ENCODE measurements at places on chromosomes 7 and 10.

GRCh38 chr7:66507764-66508296 is 120.9 kb upstream of the KCTD7 start:
- no peak for DNase-seq

- DNase-seq = no peak
Observed at GRCh38 chr10:131141207-131141606, 170.3 kb downstream of the TCERG1L start.

- no peak for DNase-seq
Observed at GRCh38 chr10:99143651-99144050, 92.0 kb downstream of the HPSE2 start.

DNA sequence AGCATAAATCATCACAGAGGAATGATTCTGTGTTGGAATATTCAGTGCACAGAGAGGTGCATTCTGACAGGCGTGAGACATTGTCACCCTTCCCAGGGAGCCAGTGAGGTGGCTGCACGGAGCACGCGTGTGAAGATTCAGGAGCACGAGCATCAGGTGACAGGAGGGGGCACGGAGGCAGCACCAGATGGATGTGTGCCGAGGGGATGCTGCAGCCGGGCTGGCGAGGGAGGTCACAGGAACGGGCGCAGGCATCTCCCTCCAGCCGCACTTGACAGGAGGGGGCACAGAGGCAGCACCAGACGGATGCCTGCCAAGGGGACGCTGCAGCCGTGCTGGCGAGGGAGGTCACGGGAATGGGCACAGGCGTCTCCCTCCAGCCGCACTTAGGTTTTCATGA is 66.5 kb downstream of the DIP2C start:
- no peak for DNase-seq

DNA sequence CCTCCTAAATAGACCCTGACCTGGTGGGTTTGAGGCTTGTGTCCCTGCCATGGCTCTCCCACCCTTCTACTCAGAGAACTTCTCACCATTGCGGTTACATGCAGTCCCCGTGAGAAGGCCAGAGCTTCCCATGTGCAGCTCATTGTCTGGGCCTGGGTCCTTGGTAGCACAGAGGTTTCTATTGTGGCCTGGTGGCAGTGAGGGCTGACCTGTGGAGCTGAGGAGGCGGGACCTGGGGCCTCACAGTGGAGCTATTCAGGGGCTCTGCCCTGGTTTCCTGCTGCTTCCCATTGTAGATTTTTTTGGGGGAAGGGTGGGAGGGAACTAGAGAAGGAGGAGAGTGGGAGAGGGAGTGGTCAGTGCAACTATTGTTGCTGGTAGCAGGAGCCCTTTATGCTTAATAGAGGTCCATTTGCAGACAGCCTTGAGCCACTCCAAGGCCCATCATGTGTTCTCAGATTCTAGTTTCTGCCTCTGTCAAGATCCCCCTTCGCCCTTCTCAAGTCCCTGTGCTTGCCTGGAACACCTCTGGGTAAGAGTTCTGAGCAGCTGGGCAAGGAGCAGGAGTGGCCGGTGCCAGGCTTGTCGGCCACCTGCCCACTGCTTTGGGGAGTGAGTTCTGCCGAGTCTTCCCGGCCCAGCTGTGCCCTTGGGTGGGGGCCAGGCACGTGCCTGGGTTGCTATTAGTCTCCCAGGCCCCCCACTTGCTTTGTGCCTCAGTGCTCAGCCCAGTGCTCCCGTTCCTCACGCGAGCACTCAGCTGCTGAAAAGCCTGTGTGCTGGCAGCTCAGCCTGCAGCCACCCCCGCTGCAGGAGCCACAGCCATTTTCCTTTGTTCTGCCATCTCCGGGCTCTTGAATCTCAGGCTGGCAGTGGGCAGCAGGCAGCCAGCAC is 10.7 kb downstream of the TSPAN14 start:
- no peak for DNase-seq

DNA sequence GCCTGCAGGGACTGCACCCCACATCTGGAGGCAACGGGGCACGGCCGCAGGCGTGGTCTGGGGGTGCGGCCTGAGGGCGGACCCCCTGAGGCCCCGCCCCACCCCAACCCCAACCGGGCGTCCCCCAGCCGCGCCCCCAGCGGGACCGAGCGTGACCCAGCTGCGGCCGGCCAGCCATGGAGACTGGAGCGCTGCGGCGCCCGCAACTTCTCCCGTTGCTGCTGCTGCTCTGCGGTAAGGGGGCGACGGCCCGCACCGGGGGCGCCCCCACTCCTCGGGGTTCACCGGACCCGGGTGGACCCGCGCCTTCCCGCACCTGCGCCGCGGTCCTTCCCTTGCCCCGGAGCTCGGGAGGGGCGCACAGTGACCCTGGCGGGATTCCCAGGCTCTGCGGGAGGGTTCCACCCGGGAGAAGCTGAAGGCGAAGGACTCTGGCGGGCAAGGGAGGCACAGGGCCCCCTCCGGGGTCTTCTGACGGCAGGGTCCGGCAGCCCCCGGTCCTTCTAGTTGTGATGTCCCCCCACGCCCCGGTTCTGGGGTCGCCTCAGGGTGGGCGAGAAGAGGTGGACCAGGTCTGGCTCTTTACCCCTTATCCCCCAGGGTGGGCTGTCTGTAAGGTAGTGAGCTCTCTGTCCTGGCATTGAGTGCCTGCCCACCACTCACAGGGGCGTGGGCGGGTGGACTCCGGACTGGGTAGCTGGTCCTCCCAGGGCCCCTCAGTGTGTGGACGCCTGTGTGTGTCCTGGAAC is at the start of gene RAMP3:
TSS of gene RAMP3 (plus strand) at position 139 of the 749 bp plus-strand sequence. CDS start at position 177, 38 bp downstream.
- DNase-seq = no peak

DNA sequence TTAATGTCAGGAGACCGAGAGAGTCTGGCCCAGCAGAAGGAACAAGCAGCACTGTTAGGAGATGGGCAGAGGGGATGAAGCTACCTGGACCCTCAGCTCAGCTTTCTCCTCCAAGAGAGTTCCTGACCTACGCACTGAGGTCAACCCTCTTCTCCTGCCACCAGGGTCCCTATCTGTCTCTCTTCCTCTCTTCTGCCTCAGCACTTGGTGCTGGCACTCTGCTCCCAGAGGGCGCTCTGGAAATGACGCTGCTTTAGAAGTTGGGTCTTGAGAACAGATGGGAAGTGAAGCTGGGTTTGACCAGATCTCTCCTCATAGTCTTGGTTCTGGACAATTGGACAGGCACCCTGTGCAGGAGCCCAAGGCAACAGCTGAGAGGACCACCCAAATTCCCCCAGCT is 216.0 kb upstream of the AGK start:
- no peak for DNase-seq

GRCh38 chr7:29035044-29035740 is 77.1 kb upstream of the TRIL start:
- no peak for DNase-seq

- no peak for DNase-seq
Observed at GRCh38 chr7:8254667-8255066, 7.3 kb downstream of the ICA1 start.

DNA sequence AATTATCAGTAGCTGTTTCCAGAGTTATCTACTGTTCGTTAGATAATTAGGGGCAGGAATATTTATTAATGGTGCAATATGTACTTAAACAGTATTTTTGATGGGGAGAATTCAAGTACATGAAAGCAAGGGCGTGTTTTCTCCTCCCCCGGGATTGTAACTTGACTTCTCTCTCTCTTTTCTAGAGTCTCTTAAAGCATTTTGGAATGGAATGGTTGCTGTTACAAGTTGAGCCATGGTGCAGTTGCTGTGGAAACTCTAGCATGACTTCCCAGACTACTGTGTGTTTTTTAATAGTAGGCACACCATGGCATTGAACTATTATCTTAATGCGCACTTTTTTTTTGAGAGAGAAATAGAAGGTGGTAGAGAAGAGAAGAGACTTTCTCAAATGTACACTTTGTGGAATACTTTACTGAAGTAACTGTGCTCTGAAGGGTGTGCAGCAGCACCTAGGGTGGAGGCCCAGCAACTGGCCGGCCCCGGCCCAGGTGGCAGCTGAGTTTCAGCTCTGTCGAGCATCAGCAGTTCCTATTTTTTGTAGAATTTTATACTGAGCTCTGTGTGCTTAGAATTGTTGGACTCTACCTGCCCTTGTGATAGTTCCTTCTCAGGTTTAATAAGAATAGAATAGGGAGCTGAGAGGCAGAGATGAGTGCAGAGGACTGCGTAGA is 64.4 kb downstream of the CCNY start:
- DNase-seq = no peak

GRCh38 chr7:20021831-20022230 is 195.4 kb downstream of the MACC1 start:
- DNase-seq = no peak

- no peak for DNase-seq
Observed at GRCh38 chr10:128209862-128210214, 83.6 kb upstream of the MKI67 start.

DNA sequence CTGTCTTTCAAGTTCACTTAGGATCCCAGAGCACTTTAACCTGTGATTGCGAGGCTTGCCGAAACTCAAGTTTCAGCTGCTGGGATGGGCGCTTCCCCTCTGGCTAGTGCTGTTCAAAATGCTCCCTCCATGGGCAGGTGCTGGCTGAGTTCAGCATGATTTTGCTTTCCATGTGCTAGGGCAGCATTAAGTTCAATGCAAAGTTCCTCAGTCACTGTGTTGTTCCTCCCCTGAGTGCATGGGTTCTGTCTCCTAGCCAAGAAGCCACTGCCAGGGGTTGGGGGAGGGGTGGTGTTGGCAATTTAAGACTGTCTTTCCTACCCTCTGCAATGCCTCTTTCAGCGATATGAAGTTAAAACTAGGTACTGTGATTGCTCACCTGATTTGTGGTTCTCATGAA is 56.5 kb upstream of the HELLS start:
- no peak for DNase-seq

DNA sequence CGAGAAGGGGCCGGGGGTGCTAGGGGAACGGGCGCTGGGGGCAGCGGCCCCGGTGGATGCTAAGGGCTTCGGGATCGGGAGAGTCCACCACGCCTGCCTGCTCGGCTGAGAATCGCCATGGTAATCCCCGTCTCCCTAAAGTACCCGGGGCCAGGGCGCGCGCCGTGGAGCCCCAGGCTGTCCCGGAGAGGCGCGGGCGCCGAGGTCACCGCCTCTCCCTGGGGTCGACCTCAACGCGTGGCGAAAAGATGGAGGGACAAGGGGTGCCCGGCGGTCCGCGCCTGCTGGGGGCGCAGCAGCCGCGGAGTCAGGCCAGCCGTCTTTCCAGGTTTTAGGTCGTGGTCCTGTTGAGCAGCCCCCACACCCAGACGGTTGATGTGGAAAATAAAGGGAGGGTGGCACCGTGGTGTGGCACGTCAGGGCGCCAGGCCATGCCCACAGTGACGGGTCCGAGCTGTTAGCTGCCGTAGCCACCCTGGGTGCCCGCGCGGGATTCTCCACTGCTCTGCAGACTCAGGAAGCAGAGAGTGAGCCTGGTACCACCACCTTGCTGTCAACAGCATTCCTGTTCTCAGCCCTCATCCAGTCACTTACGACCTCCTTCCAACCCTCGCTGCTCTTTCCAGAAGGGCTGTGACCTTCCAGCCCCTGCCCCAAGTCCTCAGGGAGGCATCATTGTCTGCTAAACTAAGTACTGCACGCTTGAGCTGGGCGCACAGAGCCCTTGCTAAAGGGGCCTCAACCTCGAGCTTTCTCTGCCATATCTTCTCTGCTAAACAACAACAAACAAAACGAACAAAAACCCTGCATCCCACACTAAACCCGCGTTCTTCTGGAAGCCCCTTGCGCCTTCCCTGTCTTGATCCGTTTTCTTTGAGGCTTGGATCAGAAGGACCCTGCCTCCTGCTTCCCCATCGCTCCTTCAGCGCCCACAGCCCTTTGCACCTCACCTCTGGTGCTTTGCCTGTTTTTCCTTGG is 666 bp downstream of the SMKR1 start:
- DNase-seq = peak; percentile 16

GRCh38 chr10:98388101-98388655 is 26.8 kb downstream of the PYROXD2 start:
- DNase-seq = no peak

DNA sequence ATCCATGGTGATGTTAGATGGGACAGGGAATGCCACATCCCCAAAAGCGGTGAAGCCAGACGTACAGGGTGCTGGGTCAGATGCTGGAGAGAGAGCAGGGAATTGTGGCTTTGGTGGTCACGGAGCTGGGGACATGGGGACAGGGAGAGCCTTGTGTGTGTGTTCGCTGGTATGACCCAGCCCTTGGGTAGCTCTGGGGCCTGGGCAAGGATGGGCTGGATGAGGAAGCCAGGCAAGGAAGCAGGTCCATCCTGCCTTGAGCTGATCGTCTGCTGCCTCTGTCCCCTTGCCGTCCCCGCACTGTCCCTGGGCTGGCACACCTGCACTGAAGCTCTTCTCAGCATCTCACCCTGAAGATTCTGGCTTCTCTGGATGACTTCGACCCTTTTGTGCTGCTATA is 15.4 kb upstream of the CLDN4 start:
- no peak for DNase-seq

DNA sequence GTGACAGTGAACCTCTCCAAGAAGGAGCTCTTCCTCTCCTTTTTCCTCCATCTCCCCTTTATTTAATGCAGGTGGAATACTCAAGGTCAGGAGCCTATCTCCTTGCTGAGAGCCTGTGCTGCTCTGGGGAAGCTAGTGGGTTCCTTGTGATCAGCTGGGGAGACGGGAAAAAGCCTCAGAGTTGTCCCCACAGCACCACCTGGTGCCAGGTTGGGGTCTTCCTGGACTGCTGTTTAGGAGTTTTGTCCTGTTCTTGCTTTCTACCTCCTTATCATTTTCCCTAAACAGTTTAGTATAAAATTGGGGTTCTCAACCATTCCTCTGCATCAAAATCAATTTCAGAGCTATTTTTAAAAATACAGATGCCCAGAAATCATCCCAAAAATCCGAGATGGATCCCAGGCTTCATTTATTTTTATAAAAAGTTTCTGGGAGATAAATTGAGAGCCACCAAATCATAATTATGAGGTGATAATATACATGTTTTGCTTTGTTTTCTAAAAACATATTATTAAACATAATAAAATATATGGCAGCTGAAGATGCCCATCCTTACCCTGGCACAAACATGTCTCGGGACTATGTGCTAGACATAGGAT is 44.3 kb downstream of the MACC1 start:
- DNase-seq = no peak

DNA sequence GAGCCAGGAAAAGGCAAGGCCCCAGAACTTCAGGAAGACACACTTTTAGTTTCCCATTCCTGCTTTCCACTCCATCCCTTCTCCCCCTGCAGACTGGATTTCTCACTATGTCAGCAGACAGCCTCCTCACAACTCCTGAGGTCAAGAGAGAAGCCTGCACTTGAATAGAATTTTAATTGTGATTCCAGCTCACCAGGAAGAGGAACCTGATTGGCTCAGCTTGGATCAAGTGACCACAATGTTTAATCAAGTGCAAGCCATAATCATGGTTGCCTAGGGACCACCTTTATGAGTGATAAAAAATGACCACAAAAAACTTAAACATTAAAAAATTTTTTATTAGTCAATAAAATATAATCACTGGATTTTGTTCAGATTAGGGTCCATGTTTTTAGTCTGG is 244.7 kb upstream of the RHOBTB1 start:
- no peak for DNase-seq

Data from stimulated activated CD4-positive, alpha-beta T cell treated with anti-CD3 and anti-CD28 coated beads, Interleukin-4, amount 100 ng/mL, for 4 hours (primary cell).